ENCODE measurements at places on chromosomes 7 and 10. TPM values are rescaled to one million over a fixed set of nuclear protein-coding genes. Genes with fewer than 3 reads are reported as not detected.

Gene TAS2R39
- not detected for total RNA-seq

Gene CNTNAP2
- total RNA-seq, result not detected

Gene CDC14C
- not detected for total RNA-seq

Gene NUTM2D
- 1.4 TPM for total RNA-seq

Gene TMEM225B
- total RNA-seq, result not detected

Gene SFTPD
- 0.29 TPM for total RNA-seq

Gene ARHGAP21
- 153 TPM for total RNA-seq

Gene TLX1
- not detected for total RNA-seq

Gene PSTK
- total RNA-seq, result 4.6 TPM

Gene SPAG6
- not detected for total RNA-seq

Gene AEBP1
- total RNA-seq, result 8.9 TPM

Gene RSBN1L
- 12.3 TPM for total RNA-seq

Gene AMZ1
- not detected for total RNA-seq

Gene LEP
- total RNA-seq, result not detected

Gene STN1
- 30.1 TPM for total RNA-seq

Gene ABCB4
- total RNA-seq, result not detected

Gene CYP2E1
- total RNA-seq, result 0.76 TPM

Gene ARHGEF35
- total RNA-seq, result 0.19 TPM

Gene DNAJC9
- 49.3 TPM for total RNA-seq

Gene PDK4
- 10.0 TPM for total RNA-seq

Gene CREM
- 34.0 TPM for total RNA-seq

Gene CTBP2
- 99.6 TPM for total RNA-seq

Gene TIMM23B
- 16.7 TPM for total RNA-seq

Gene PLAU
- total RNA-seq, result 51.2 TPM

Gene GIMAP8
- total RNA-seq, result 49.6 TPM

Gene HYAL4
- 0.86 TPM for total RNA-seq

Gene LSM8
- 44.7 TPM for total RNA-seq

Gene TNPO3
- 55.5 TPM for total RNA-seq

Gene NODAL
- not detected for total RNA-seq

Gene GPER1
- 2.3 TPM for total RNA-seq

Gene ATP6V1F
- 87.7 TPM for total RNA-seq

Gene CALN1
- not detected for total RNA-seq

Gene CRHR2
- total RNA-seq, result not detected

Gene SKIDA1
- 0.67 TPM for total RNA-seq

Gene SHTN1
- total RNA-seq, result 8.5 TPM

Gene RSPH10B
- total RNA-seq, result not detected

Gene MINDY4
- total RNA-seq, result 5.0 TPM

Gene PKD2L1
- total RNA-seq, result not detected

Gene SFXN2
- 7.1 TPM for total RNA-seq

Gene NRP1
- total RNA-seq, result 219 TPM

Gene IGFBP3
- total RNA-seq, result 13.7 TPM

Gene IKZF1
- total RNA-seq, result not detected

Gene PLEKHS1
- under 0.01 TPM for total RNA-seq

Gene MBL2
- total RNA-seq, result not detected

Gene GRM3
- not detected for total RNA-seq

Gene SFRP5
- not detected for total RNA-seq

Gene CPN1
- total RNA-seq, result not detected

Gene FAM20C
- total RNA-seq, result 6.5 TPM

Gene UNCX
- not detected for total RNA-seq

Gene TASOR2
- 76.4 TPM for total RNA-seq

Gene VWDE
- total RNA-seq, result not detected

Gene SLIT1
- total RNA-seq, result not detected
